Lung (tissue), 17 donors: ENCODE measurements at places on chromosomes 12 and 14. TPM values are rescaled to one million over a fixed set of nuclear protein-coding genes. Genes with fewer than 3 reads are reported as not detected.
A peak's percentile ranks its signal among the peaks of the same experiment; 100 is the strongest.

The RBM23 gene
- total RNA-seq = 104 TPM

DNA sequence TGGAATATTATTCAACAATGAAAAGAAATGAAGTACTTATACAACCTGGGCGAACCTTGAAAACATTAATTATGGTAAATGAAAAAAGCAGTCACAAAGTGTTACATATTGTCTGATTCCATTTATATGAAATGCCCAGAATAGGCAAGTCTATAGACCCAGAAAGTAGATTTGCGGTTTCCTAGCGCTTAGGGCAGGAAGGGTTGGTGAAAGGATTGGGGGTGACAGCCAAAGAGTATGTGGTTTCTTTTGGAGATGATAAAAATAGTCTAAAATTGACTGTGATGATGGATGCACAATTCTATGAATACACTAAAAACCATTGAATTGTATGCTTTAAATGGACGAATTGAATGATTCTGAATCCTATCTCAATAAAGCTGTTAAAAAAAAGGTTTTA lies 55.8 kb downstream of the RESF1 start:
- H3K4me1 ChIP-seq = no peaks in the 10 kb centered on the region
- H3K4me3 ChIP-seq = no peak overlapping the region
- H3K27me3 ChIP-seq = no peaks in the 10 kb centered on the region
- DNase-seq = no peak
- no peak overlapping the region for H3K27ac ChIP-seq
- no peaks in the 10 kb centered on the region for H3K36me3 ChIP-seq

GRCh38 chr12:121673013-121673511 lies 3.6 kb upstream of the MORN3 start:
- H3K27me3 ChIP-seq = no peaks in the 10 kb centered on the region
- peak; percentile 25 for DNase-seq
- no peak overlapping the region for H3K4me3 ChIP-seq

DNA sequence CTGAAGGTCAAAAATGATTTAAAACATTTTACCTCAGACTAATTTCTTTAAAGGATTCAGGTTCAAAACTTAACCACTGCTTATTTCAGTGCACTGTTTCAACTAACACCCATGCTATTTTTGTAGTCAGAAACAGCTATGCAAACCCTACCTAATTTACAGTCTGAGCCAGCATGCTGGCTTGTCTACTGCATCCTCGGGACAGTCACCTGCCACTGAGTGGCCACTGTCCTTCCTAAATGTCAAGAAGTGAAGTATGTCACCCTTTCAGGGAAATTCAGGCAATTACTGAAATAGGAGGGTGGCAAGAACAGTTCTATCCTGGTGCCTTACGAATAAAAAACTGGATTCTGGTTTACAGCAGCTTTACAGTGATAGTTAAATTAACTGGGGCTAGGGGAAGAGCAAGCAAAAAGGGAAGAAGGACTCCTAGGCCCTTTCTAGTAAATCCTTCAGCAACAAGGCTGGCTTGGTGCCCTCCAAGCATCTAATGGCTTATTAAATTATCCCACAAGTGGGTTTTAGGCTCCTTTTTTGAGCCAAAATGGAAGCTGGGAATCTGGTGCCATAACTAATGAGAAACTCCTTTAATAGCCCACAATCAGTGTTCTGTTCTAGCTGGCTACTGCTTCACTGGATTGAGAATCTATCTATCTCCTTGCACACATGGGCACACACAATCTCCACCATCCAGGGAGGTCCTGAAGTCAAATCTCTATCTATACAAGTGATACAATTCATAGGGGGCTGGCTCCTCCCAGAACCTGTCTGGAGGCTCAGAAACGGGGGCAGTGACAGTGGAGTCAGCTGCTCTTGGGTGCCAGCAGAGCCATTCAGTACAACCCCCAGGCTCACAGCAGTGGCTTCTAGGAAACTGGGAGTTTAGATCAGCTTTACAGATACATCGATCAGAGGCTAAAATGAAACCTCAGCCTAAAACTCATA lies 43.4 kb downstream of the SH2B3 start:
- H3K27me3 ChIP-seq = no peaks in the 10 kb centered on the region
- peak overlapping the region; percentile 56 for H3K27ac ChIP-seq
- DNase-seq = no peak
- H3K36me3 ChIP-seq = peaks cover 58% of the 10 kb centered on the region
- H3K4me3 ChIP-seq = no peak overlapping the region

GRCh38 chr12:104358353-104359003 lies 54.9 kb downstream of the EID3 start:
- H3K27ac ChIP-seq = no peak overlapping the region
- no peaks in the 10 kb centered on the region for H3K27me3 ChIP-seq
- H3K4me3 ChIP-seq = no peak overlapping the region
- no peaks in the 10 kb centered on the region for H3K36me3 ChIP-seq

- no peak overlapping the region for H3K27ac ChIP-seq
- H3K4me3 ChIP-seq = no peak overlapping the region
- no peak for DNase-seq
These were observed 31.9 kb upstream of the CHGA start for GRCh38 chr14:92890830-92891588.

The RDH12 gene
- not detected for total RNA-seq

DNA sequence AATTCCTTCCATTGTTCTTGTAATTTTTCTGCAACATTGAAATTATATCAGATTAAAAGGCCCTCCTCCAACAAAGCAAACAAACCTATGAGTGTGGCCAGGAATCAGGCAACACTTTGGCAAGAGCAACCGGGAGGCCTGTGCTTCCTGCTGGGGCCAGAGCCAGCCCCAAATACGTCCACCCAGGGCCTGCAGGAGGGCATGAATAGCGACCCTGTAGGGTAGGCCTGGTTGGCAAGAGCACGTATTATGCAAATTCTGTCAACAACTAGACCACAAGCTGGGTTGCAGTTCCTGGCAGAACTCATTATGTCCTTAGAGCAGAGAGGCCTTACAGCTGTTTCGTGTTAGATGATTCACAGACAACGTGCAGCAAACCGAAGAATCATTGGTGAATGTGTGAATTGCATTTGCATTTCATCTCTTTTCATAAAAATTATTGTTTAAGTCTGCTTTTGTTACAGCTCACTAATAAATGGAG lies 26.9 kb upstream of the LGALS3 start:
- H3K4me1 ChIP-seq = peaks cover 14% of the 10 kb centered on the region
- H3K27me3 ChIP-seq = no peaks in the 10 kb centered on the region
- no peaks in the 10 kb centered on the region for H3K36me3 ChIP-seq

- DNase-seq = peak; percentile 0
- no peak overlapping the region for H3K27ac ChIP-seq
- peaks cover 12% of the 10 kb centered on the region for H3K27me3 ChIP-seq
- H3K36me3 ChIP-seq = no peaks in the 10 kb centered on the region
These were observed 4.0 kb downstream of the FOXG1 start for GRCh38 chr14:28770630-28771029.

DNA sequence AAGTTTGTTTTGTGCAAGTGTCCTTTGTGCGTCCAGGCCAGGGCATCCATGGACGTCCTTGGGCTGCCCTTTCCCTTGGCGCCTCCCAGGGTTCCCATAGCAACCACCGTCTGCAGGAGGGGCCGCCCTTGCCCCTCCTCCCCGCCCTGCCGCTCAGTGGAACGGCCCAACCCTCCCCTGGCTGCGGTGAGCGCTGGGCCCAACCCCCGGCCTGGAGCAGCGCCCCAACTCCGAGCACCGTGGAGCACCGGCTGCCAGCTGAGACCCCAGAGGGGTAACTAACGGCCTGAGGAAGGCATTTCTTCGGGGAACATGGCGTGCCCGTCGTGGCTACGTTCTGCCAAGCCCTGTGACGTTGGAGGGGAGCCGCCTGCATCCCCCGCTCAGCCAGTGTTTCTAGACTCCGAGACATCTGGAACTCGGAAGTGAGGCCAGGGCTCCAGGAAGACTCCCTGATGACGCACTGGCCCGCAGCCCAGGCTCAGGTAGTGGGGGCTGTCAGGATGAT lies 5.3 kb upstream of the ACACB start:
- H3K27me3 ChIP-seq = no peaks in the 10 kb centered on the region
- peak overlapping the region; percentile 96 for H3K27ac ChIP-seq
- H3K4me3 ChIP-seq = peak overlapping the region; percentile 50
- DNase-seq = peak; percentile 91
- peaks cover 14% of the 10 kb centered on the region for H3K36me3 ChIP-seq
- peaks cover 10% of the 10 kb centered on the region for H3K4me1 ChIP-seq

GRCh38 chr14:76329951-76330350 lies 46.0 kb upstream of the ESRRB start:
- peaks cover 4% of the 10 kb centered on the region for H3K4me1 ChIP-seq
- peaks cover 4% of the 10 kb centered on the region for H3K27me3 ChIP-seq
- H3K36me3 ChIP-seq = no peaks in the 10 kb centered on the region
- DNase-seq = no peak
- no peak overlapping the region for H3K4me3 ChIP-seq

- peak; percentile 30 for DNase-seq
- H3K27me3 ChIP-seq = no peaks in the 10 kb centered on the region
- no peaks in the 10 kb centered on the region for H3K36me3 ChIP-seq
- no peak overlapping the region for H3K27ac ChIP-seq
These were observed 168.0 kb downstream of the PIK3C2G start for GRCh38 chr12:18429366-18429765.

GRCh38 chr12:76569685-76570604 lies 10.4 kb upstream of the OSBPL8 start:
- no peaks in the 10 kb centered on the region for H3K4me1 ChIP-seq
- H3K4me3 ChIP-seq = no peak overlapping the region
- no peaks in the 10 kb centered on the region for H3K36me3 ChIP-seq
- no peak for DNase-seq
- no peaks in the 10 kb centered on the region for H3K27me3 ChIP-seq

GRCh38 chr14:73238424-73238852 lies 1.1 kb downstream of the PAPLN start:
- H3K27me3 ChIP-seq = no peaks in the 10 kb centered on the region
- H3K4me3 ChIP-seq = no peak overlapping the region
- H3K36me3 ChIP-seq = no peaks in the 10 kb centered on the region
- no peak for DNase-seq

DNA sequence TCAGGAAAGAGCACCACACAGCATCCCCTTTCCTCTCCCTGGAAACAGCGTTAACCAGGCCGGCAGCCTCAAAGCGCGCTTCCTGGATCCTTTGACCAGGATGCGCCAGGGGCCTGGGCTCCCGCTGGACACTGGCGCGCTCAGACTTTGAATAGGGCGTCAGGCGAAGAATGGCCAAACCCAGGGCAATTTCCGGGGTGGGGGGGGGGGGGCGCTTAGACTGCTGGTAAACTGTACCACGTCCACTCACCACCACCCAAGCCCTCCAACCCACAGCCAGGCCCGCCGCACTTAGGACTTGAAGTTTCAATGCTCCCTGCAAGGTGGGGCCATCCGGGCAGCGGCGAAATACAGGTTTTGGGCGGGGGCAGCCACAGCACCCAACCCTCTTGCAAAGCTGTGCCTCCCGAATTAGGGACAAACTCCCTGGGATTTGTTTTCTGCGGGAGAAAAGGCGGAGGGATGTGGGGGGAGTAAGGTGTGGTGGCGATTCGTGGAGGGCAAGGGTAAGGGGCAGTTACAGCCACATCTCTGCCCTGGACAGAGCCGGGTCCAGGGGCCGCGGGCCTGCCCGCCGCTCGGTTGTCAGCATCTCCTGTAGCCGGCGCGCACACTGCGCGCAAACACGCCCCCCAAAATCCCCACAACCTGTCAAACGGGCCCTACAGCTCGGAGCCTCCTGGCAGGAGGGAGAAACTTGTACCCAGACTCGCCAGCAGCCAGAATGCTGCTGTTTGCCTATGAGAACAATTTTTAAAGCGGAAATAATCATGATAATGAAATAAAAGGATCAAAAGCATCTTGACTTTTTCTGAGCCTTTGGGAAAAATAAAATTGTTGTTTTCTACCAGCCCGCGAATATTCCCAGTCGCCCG lies 958 bp downstream of the RTN1 start:
- peaks cover 2% of the 10 kb centered on the region for H3K27me3 ChIP-seq
- H3K4me3 ChIP-seq = peak overlapping the region; percentile 25
- no peaks in the 10 kb centered on the region for H3K36me3 ChIP-seq
- no peaks in the 10 kb centered on the region for H3K4me1 ChIP-seq
- peak; percentile 39 for DNase-seq
- no peak overlapping the region for H3K27ac ChIP-seq

DNA sequence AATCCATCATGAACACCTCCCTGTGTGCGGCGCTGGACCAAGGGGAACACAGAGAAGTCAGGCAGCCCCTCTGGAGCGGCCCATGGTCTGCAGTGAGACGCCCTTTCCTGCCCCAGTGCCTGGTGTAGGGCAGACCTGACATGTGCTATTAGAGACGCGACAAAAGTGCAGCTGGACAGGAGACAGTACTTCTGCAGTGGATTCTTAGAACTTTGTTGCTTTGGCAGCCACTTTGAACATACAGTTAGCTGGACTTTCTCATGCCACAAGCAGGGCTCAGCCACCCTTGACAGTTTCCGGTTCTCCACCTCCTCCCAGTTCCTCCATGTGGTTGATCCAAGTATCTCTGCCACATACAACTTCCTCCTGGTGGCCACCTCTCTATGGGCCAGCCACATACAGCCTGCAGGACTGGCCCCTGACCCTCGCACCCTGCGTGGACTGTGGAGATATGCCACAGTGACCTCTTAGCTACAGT lies 45.9 kb downstream of the LGMN start:
- no peak overlapping the region for H3K27ac ChIP-seq
- no peak for DNase-seq
- peaks cover 3% of the 10 kb centered on the region for H3K27me3 ChIP-seq
- H3K4me3 ChIP-seq = no peak overlapping the region

- H3K27ac ChIP-seq = peak overlapping the region; percentile 20
- no peaks in the 10 kb centered on the region for H3K36me3 ChIP-seq
- no peaks in the 10 kb centered on the region for H3K27me3 ChIP-seq
- no peak for DNase-seq
These were observed 49.5 kb upstream of the GNPNAT1 start for GRCh38 chr14:52840877-52841276.

DNA sequence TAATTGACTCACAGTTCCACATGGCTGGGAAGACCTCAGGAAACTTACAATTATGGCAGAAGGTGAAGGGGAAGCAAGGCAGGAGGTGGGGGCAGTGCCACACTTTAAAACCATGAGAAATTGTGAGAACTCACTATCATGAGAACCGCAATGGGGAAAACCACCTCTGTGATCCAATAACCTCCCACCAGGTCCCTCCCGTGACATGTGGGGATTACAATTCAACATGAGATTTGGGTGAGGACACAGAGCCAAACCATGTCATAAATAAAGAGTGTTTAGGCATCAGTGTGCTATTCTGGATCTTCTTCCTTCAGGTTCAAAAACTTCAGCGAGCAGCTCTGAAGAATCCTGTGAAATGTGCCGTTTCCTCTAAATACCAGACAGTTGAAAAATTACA lies 9.7 kb downstream of the DDX47 start:
- DNase-seq = no peak
- H3K4me3 ChIP-seq = no peak overlapping the region
- H3K4me1 ChIP-seq = no peaks in the 10 kb centered on the region
- H3K36me3 ChIP-seq = peaks cover 61% of the 10 kb centered on the region

- no peaks in the 10 kb centered on the region for H3K36me3 ChIP-seq
- H3K4me3 ChIP-seq = no peak overlapping the region
- no peak overlapping the region for H3K27ac ChIP-seq
These were observed 104.0 kb downstream of the CCDC91 start for GRCh38 chr12:28294300-28294699.

The VRTN gene
- total RNA-seq = 0.06 TPM

The CEBPE gene
- total RNA-seq = not detected

The B3GNT4 gene
- 0.80 TPM for total RNA-seq

The RDH16 gene
- total RNA-seq = 0.31 TPM
